HuH-7 (cell line): ENCODE measurements at places on chromosomes 12 and 14.

DNA sequence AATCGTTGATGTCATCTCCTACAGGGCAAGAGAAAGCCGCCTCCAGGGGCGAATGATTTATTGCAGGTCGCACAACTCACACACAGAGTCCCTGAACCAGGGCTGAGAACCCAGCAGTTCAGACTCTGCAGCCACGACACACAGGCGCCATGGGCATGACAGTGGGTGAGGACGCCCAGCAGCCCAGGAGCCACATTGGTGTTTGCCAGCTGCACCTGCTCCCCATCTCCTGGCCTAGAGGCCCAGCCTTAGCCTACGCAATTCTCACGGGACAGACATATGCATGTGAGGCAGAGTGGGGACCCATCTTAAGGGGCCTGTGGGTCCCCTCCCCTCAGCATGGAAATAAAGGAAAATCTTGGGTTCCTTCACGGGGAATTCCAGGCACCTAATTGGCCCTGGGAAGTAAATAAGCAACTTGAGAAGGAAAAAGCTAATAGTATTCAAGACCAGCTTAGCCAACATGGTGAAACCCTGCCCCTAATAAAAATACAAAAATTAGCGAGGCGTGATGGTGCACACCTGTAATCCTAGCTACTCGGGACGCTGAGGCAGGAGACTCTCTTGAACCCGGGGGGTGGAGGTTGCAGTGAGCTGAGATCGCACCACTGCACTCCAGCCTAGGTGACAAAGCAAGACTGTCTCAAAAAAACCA, 69.3 kb downstream of the RIMBP2 start:
- no peak for DNase-seq

DNA sequence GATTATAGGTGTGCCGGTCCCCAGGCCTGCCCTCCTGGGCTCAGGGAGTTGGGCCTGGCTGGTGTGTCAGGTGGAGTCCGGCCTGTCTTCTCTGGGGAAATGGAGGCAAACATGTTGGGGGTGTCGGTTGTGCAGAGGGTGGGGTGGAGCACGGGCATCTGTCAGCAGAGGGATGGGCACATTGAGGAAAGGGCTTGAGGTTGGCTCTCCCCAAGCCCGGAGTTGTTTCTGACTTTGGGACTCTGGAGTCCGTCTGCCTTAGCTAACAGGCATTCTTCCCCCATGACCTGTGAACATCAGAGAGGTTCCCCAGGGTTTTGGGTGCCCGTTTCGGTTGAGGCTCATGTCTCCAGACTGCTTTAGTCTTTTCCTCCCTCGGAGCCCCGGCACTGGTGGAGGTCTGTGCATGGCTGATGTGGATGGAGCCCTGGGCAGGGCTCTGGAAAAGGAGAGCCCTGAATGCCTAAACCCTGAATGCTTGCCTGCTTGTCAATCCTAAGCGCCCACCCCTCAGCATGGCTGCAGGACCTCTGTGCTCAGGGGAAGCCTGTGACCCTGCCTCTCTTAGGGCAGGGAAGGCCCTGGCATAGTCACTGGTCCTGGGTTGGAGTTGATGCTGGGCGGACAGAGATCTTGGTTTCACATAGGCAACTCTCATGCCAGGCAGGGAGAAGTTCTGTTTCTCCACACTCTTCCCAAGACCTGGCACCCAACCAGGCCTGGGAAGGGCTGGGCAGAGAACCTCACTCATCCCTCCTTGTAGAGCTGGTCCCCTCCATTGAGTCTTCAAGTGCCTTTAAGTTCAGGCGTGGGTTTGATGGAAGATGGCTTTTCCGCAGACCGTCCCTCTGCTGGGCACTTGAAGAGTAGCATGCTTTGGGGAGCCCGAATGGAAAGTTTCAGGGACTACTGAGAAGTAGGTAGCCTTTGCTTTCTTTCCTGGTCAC, 12.9 kb downstream of the NYNRIN start:
- DNase-seq, result peak; percentile 78

- DNase-seq, result no peak
Measured at GRCh38 chr12:95200128-95200894, 17.0 kb downstream of the FGD6 start.

DNA sequence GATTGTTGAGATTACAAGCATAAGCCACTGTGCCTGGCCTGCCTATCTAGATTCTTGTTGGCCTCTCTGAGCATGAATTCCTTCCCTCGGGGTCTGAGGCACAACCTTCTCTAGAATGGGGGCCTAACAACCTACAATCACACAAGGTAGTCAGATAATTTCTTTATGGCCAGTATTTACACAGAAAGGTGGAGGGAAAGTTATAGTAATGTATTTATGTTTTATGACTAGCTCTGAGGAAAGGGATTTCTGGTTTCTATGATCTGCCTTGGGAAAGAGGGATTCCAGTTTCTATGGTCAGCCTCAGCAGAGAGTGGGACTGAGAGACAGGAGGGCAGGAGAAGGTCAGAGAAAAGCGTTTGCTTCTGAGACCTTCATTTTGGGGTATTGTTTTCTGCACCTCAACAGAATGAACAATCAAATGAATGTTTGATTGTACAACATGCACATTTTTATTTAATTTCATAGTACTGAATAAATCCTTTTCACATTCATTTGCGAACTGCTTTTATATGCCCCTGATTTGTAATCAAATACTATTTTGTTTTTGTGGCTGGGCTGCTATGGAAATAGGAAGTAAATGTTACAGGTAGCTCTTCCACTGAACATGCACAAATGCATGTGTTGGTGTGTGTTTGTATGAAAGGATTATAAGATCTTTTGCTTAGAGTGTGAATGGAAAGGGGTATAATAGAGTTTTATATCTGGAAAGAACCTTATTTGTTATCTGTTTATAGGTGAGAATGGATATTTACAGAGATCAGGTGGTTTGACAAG, 499.7 kb upstream of the RGS6 start:
- DNase-seq, result no peak

DNA sequence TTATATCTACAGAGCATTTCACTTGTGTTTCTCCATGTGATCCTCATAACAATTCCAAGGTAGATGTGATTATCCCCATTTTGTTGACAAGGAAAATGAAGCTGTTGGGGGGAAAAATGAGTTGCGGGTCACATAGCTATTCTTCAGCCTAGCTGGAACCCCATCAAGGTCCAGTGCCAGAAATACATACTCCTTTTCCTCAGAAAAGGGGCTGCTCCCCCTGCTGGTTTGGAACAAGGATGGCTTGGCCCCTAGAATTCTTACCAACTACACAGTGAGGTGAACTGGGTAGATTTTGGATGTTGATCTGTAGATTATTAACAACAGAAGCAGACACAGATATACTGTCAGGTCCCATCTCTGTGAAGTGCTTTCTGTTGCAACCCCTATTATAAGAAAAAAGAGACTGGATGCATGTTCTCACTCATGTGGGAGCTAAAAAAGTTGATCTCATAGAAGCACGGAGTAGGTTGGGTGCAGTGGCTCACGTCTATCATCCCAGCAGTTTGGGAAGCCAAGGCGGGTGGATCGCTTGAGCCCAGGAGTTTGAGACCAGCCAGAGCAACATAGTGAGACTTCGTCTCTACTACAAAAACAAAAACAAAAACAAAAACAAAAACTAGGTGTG, 8.9 kb downstream of the IKZF4 start:
- DNase-seq, result peak; percentile 90

GRCh38 chr14:103693515-103693914, 21.7 kb downstream of the XRCC3 start:
- DNase-seq, result no peak
